Airway epithelial cell (primary cell): ENCODE measurements at places on chromosomes 12 and 14. TPM values are rescaled to one million over a fixed set of nuclear protein-coding genes. Genes with fewer than 3 reads are reported as not detected.

The SCYL2 gene
- 31.5 and 37.2 TPM in 2 replicates for total RNA-seq

The CCDC175 gene
- not detected in 2 replicates for total RNA-seq

The STYK1 gene
- total RNA-seq, result 1.2 and 4.1 TPM in 2 replicates

The CLEC2A gene
- total RNA-seq, result not detected in 2 replicates

The RBM19 gene
- 10.7 and 14.3 TPM in 2 replicates for total RNA-seq

The KRT1 gene
- 0.42 and 0.99 TPM in 2 replicates for total RNA-seq

The SLC7A8 gene
- 12.0 and 19.0 TPM in 2 replicates for total RNA-seq

The DLST gene
- 46.6 and 60.2 TPM in 2 replicates for total RNA-seq

The NOS1 gene
- 0.14 and 0.19 TPM in 2 replicates for total RNA-seq

The ETFRF1 gene
- total RNA-seq, result 15.2 and 26.9 TPM in 2 replicates

The CCDC184 gene
- total RNA-seq, result 0.05 TPM in 1 of 2 replicates, not detected in the other

The RABGGTA gene
- 58.5 and 80.3 TPM in 2 replicates for total RNA-seq

The RIMBP2 gene
- total RNA-seq, result not detected in 2 replicates

The ISCU gene
- total RNA-seq, result 80.0 and 109 TPM in 2 replicates

The LBHD2 gene
- not detected in 2 replicates for total RNA-seq

The GPRC5D gene
- not detected in 2 replicates for total RNA-seq

The STAC3 gene
- total RNA-seq, result 0.35 and 1.1 TPM in 2 replicates

The TCL1B gene
- not detected in 2 replicates for total RNA-seq

The TNS2 gene
- 12.1 and 21.1 TPM in 2 replicates for total RNA-seq

The BDKRB2 gene
- total RNA-seq, result 3.9 and 5.3 TPM in 2 replicates

The BHLHE41 gene
- 0.33 and 0.35 TPM in 2 replicates for total RNA-seq

The OR4K15 gene
- not detected in 2 replicates for total RNA-seq

The PIP4K2C gene
- 31.2 and 41.4 TPM in 2 replicates for total RNA-seq

The TTC6 gene
- 0.05 and 0.78 TPM in 2 replicates for total RNA-seq

The CCDC196 gene
- not detected in 2 replicates for total RNA-seq

The PTPN6 gene
- total RNA-seq, result 17.7 and 21.0 TPM in 2 replicates

The STAB2 gene
- total RNA-seq, result not detected in 2 replicates

The LRRIQ1 gene
- total RNA-seq, result 0.14 and 0.79 TPM in 2 replicates

The ARHGEF25 gene
- total RNA-seq, result 0.19 and 0.99 TPM in 2 replicates

The CDH24 gene
- total RNA-seq, result 7.3 and 9.8 TPM in 2 replicates

The KRT83 gene
- total RNA-seq, result not detected in 2 replicates

The NFKBIA gene
- total RNA-seq, result 131 and 139 TPM in 2 replicates

The NGB gene
- 0.23 TPM in 1 of 2 replicates, not detected in the other for total RNA-seq

The SRRM4 gene
- total RNA-seq, result not detected in 2 replicates

The SERPINA12 gene
- not detected in 2 replicates for total RNA-seq

The CHST11 gene
- 11.0 and 16.8 TPM in 2 replicates for total RNA-seq

The KRT72 gene
- not detected in 2 replicates for total RNA-seq
